Amniotic epithelial cell (primary cell): ENCODE measurements at places on chromosomes 7 and 10.

DNA sequence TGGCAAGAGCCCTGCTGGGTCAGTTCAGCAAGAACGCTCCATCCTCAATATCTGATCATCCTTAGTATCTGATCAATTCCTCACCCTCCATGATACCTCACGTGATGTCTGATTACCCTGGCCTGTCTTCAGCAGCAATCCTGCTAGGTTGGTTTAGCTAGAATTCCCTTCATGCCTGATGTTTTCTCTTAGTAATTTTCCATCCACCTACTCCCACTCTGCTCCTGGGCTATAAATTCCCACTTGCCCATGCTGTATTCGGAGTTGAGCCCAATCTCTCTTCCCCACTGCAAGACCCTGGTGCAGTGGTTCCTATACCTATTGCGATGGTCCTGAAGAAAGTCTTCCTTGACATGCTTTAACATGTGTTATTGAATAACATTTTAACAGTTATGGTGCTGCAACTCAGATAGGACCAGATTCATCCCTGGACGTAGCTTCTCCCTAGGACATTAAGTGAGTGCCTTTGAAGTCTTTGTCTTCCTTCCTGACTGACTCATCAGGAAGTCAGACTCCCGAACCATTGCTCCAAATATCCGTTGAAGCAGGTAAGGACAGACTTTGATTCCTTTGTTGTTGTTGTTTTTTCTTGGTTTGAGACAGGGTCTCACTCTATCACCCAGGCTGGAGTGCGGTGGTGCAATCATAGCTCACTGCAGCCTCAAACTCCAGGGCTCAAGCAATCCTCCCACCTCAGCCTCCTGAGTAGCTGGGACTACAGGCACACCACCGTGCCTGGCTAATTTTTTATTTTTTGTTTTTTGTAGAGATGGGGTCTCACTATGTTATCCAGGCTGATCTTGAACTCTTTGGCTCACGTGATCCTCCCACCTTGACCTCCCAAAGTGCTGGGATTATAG lies 29.4 kb upstream of the CLDN3 start:
- DNase-seq = no peak

DNA sequence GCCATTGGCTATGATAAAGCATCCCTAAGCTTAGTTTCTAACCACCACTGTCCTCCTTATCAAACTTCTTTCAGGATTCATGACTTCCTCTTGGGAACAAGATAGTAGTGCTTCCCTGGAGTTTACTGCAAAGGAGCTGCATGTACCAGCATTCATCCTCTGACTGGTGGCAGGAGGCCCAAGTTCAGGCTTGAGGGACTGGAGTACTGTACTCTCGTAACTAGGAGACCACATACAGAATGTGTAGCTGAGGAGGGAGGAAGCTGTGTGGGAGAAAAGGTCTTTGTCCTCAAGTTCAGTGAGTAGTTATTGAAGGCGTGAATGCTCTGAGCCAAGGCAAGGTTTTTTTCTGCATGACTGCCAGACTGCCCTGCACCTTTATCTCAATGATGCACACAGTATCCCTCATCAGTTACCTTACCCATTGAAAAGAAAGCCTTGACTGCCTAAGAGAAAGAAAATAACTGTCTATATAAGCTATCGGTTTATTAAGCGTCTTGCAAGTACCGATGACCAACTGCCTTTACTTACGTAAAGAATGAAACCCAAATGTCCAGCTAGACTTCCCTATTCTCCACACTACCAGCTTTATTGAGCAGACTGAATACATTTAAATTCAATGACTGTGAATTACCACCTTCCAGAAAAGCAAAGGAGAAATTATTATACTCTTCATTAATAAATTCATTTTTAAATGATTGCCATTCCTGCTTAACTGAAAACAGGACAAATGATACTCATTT lies 12.8 kb downstream of the SCRN1 start:
- DNase-seq = peak; percentile 100

DNA sequence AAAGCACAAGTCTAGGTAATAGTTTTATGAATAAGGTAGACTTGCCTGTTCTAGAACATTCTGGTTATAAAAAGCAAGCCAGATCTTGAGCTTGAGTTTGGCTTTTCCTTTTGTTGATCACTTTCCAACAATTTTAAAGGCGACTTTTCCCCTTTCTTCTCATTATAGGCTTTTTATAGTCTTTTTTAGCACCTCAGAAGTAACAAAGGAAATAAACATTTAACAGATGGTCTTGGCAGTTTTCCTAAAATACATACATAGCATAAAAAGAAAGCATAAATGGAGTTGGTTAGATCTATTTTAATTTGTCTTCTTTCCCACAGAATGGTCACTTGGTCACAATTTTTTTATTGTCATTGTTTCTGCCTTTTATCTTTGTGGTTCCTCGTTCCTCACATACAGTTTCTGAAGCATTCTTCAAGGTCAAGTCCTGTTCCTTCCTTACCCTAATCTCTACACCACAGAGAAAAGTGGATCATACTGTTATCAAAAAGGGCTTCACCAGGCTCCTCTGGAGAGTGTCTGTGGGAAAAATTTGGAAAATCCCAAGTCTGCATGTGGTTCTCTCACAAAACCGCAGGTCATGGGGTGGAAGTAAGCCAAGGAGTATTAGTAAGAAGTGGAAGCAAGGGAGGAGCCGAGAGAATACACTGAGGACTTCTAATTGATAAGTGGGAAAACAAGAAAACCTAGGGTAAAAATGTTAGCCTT lies 31.3 kb downstream of the THNSL1 start:
- DNase-seq = peak; percentile 98

DNA sequence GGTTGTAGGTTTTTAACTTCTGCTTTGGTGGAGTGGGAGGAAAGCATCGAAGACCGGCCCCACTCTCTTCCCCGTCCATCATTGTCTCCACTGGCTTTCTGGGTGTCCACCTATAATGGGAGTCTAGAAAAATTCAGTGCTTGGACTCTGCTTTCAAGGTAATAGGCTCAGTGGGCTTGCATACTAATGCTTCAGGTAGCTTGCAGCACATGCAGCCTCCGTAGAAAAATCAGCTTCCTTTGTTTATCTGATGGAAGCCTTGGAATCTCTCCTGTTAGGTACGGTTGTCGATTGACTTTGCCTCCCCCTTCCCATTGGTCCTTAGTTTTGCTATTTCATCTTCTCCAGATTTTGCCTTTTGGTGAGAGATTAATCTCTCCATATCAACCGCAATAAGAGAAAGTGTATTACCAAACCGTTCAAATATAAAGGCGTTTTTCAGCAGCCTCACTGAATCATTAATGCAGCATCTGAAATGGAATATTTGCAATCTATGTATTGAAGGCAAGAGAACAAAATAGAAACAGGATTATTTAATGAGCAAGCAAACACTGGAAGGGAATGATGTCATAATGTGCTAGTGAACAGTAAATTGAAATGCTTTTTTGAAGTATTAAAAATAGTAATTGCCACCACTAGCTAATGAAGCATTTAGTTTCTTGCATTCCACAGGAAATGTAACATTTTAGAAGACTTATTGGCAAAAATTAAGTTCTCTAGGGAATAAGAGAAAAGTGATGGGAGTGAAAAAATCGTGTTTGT lies 944 bp downstream of the AVL9 start:
- DNase-seq = no peak

DNA sequence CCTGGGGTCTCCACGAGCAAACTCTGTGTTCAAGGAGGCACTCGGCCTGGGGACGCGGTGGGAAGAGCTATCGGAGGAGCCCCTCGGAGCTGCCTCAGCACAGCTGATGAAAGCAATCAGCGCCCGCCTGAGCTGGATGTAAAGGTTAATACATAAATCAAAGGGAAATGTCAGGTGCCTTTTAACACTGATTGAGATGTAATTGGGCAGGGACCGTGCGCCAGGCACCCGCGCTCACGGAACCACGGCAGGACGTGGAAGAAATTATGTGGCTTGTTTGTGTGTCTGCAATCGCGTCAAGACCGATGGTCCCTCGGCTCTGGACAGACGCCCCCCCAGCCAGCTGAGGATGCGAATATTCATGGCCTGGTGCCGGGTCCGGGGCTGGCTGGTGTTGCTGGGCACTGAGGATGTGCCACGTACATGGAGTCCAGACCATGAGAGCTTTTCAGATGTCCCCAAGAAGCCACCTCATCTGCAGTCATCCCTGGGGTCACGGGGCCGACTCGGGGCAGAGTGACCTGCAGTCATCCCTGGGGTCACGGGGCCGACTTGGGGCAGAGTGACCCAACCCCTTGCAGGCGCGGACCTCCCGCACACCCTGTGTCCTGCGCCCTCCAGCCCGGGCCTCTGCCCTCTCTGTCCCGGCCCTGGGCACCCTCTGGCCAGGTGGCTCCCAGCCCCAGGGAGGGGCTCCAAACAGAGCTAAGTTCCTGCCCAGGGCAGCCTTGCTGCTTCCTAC lies 15.6 kb downstream of the FOXL3 start:
- DNase-seq = no peak

DNA sequence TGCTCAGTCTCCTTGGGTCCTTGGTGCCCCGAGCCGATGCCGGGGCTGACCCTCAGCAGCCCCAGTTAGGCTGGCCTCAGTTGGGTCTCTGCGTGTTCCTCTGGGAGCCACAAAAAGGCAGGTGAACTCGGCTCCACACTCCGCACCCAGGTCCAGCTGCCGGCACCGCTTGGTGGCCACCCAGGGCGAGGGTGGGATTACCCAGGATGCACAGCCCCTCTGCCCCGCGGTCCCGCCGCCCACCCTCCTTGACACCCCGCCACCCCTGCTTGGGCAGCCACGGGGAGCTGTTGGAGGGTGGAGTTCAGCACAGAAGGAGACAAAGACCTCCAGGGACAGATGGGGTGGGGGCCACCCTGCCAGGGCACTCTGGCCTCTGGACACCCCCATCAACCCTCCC lies 17.7 kb downstream of the VENTX start:
- no peak for DNase-seq

GRCh38 chr10:98910048-98910447 lies 325.6 kb downstream of the HPSE2 start:
- DNase-seq = peak; percentile 94
